Hematopoietic multipotent progenitor cell treated with erythropoietin and hydrocortisone succinate and interleukin-3 and kit ligand, for 8 days (in vitro differentiated cells): ENCODE measurements at places on chromosomes 2 and 18.
A peak's percentile ranks its signal among the peaks of the same experiment; 100 is the strongest.

DNA sequence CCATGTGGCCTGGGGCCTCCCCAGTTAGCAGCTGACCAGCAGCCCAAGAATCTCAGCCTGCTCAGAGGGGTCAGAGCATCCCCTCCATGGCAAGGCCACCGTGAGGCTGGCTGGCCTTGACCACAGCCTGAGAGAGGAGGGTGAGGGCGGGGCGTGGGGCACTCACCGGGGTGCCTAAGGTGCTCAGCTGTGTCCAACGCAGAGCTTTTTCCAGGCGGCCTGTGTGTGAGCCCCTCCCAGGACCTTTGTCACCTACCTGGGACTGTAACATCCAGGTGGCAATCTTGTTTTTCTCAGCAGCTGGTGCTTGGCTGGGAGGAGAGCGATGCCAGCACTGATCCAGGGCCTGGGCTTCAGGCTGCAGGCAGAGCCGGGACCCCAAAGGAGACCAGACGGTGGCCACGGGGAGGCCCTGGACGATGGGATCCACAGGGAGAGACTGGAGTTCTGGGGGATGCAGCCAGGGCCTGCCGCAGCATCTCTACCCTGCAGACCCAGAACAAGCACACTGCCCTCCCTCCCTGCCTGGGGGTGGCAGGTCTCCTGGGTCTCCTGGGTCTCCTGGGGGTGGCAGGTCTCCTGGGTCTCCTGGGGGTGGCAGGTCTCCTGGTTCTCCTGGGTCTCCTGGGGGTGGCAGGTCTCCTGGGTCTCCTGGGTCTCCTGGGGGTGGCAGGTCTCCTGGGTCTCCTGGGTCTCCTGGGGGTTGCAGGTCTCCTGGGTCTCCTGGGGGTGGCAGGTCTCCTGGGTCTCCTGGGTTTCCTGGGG lies 12.3 kb downstream of the SNED1 start:
- no peak for DNase-seq

GRCh38 chr2:63819256-63819655 lies 22.4 kb upstream of the UGP2 start:
- DNase-seq = no peak

DNA sequence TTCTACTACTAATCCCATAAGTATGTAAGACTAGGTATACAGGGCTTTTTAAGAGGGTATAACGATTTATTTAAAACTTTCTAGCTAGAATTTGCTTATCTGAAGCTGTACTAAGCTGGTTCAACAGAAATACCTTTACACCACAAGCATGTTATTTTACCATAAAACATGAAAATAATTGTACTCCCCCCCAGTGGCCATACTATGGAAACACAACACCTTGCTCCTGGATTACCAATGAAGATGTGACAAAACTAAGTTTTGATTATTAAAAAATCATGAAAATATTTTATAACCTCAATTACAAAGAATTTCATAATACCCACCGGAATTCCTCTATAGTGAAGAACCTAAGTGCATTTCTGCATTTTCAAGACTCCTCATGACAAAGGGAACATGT lies 27.3 kb downstream of the LPIN2 start:
- DNase-seq = peak; percentile 73

GRCh38 chr2:124683536-124684428 lies 658.7 kb downstream of the CNTNAP5 start:
- no peak for DNase-seq
